ENCODE measurements at places on chromosomes 5 and 9. TPM values are rescaled to one million over a fixed set of nuclear protein-coding genes. Genes with fewer than 3 reads are reported as not detected.

Gene CCL27
- polyA plus RNA-seq, result 0.12 TPM

Gene PCDHA12
- polyA plus RNA-seq, result not detected

Gene CCDC183
- 0.20 TPM for polyA plus RNA-seq

Gene SEMA4D
- 0.50 TPM for polyA plus RNA-seq

Gene FOXD4L3
- polyA plus RNA-seq, result not detected

Gene PCDHA7
- 0.44 TPM for polyA plus RNA-seq

Gene COL5A1
- polyA plus RNA-seq, result 170 TPM

Gene CCDC152
- 0.91 TPM for polyA plus RNA-seq

Gene OR1Q1
- 1.1 TPM for polyA plus RNA-seq

Gene BHMT2
- polyA plus RNA-seq, result 12.4 TPM

Gene SNCB
- polyA plus RNA-seq, result not detected

Gene PLEKHG4B
- 1.4 TPM for polyA plus RNA-seq

Gene PCDHGA4
- polyA plus RNA-seq, result 4.0 TPM

Gene STK32A
- polyA plus RNA-seq, result 1.2 TPM

- peak; percentile 63 for DNase-seq
These were observed 182.8 kb upstream of the TARS1 start for GRCh38 chr5:33257807-33258429.

GRCh38 chr5:135880801-135881200, 14.8 kb downstream of the IL9 start:
- no peak for DNase-seq

DNA sequence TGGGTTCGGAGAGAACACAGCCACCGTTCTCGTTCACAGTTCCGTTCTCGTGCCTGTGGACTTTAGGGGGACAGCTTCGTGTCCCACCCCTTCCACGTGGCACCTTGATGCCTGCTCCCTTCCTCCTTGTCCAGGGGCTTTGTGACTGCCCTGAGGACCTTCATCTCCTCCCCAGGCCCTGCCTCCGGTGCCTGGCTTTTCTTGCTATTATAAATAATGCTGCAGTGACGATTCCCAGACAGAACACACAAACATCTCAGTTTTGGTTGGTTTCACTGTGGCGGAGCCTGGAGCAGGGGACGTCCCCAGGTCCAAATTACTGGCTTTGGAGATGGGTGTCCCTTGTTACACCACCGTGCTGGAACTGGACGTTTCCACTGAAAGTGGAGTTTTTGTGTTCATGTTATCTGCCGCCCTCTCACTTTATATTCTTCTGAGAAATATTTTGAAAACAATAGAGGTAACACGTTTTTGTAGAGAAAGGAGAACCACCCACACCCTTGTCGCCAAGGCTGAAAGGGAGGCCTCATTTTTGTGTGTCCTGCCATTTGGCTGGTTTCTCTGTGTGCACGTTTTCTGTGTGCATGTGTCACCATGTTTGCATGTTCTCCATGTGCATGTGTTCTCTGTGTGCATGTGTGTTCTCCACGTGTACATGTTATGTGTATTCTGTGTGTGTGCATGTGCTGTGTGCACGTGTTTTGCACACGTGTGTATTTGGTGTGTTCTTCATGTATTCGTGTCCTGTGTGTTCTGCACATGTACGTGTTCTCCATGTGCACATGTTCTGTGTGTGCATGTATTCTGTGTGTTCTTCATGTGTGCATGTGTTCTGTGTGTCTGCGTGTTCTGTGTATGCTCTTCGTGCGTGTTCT, 24.2 kb downstream of the WNK2 start:
- DNase-seq, result no peak

- DNase-seq, result no peak
These were observed 88.3 kb downstream of the SNCAIP start for GRCh38 chr5:122400341-122400740.

DNA sequence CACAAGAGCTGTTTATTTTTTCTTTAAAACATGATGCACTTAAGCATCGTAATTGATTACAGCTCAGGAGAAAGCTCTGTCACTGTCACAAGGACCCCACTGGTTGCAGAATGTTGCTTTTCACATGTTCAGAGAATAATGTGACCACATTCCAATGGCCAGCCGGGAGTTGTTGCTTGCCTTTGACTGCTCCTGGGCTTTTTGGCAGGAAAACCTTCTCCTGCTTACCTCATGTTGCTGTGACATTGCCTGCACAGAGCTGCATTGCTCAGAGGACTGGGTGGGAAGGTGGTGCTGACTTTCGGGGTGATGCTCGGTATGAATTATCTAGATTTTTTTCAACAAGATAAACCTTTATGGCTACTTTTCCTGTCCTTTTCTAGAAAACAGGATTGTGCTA, 88.2 kb downstream of the PALM2AKAP2 start:
- no peak for DNase-seq

DNA sequence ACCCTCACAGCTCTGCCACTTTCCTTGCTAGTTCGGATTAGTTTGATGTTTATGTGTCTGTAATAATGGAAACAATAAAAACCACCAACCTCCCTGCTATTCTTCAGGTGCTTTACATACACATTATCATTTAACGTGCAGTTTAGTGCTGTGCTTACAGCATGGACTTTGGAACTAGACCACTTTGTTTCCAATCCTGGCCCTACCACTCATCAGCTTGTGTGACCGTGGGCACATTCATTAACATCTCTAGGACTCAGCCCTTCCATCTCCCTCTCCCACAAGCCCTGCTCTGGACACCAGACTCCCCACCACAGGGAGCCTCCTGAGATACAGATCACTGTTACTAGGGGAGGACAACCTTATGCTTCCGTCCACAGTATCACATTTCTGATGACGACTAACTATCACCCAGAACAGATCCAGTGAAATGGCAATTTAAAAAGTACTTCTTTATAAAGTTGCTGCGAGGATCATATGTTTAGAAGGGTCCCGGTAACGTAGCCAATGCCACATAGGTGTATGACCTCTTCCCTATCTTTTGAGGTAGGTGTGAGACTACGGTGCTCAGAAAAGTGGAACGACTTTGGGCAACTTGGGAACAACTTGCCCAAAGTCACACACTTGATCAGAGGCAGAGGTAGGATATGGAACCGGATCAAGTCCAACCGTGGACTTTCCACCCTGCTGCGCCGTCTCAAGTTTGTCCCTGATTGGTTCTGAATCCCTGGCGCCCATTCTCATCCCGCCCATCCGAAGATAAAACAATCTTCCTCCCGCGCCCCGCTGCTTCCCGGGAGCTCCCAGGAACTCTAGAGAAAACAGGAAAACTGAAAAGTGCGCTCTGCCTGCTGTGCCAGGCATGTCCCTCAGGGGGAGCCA, 132.4 kb upstream of the NIPBL start:
- no peak for DNase-seq

DNA sequence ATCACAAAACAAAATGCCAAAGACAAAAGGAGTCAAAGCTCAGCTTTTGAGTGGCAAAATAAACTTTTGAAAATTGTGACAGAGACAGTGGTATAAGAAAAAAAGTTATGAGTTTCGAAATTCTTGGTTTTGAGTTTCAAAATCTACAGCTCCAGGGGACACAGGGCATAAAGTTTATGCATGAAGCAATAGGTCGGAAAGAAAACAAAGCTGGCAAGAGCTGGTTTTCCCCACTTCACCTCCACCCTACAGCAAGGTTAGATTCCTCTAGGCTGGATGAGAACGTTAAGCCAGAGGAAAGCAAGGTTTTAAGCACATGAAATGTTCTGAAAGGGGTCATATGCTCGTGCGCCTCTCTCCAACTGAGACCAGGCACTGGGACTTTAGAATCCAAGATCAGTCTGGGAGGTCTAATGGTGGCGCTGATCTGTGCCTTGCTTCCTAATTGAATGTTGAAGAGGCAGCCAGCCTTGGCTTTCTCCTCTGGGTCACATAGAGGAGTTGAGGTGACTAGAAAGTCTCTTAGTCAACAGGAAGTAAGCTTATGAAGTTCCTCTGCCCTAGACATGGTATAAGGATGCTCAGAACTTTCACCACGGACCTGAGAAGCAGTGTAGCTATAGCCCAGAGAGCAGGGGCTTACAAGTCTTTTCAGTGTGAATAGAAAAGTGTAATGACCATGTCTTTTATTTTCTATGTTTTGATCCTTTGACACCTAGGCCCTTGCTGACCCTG, 167.7 kb upstream of the DMAC1 start:
- DNase-seq, result no peak

- DNase-seq, result peak; percentile 88
These were observed 594.6 kb upstream of the BRINP1 start for GRCh38 chr9:119963798-119964372.

GRCh38 chr9:126642839-126643238, 29.1 kb downstream of the LMX1B start:
- DNase-seq, result no peak

DNA sequence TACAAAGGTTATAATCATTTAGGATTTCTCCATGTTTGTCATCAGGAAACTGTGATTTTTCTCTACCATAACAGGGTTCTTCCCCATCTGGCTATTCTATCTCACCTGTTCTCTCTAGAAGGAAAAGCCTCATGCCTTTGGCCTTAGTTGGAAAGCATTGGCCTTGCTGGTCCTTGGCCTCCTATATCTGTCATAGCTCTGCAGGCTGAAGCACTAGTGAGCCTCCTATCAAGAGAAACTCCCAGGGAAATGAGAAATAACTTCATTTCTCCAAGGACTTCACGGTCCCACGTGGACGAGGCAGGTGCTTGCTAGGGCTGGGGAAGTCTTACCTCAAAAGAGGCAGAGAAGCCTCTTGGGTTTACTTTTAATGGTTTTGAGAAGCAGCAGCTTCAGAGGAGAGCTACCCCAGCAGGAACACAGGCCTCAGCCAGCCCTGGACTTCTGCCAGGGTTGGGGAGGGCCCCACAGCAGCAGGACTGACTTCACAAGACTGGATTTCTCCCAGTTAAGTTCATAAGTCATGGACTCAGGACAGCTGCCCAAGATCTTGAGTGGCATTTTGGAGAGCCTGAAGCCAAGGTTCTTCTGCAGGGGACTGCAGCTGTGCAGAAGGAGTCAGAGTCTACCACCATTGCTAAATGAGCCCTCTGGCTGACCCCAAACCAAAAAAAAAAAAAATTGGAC, 15.8 kb upstream of the PSAT1 start:
- DNase-seq, result no peak

- no peak for DNase-seq
These were observed 101.1 kb upstream of the MEF2C start for GRCh38 chr5:88984040-88984439.

GRCh38 chr5:175629793-175630192, 28.1 kb upstream of the HRH2 start:
- no peak for DNase-seq

DNA sequence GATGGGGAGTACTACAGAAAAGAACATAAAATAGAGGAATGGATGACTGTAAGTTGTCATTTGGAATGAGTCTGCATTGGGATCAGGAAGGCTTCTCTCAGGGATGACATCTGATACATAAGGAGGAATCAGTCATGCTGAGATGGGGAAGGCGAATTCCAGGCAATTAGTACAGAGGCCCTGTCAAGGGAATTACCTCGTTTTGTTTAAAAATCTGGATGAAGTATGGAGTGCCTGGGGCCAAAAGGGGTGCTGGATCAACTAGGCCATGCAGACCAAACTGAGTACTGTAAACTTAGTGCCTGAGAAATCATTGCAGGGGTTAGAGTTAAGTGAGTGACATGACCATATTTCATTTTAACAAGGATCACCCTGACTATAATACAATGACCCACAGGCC, 30.5 kb downstream of the JAKMIP2 start:
- no peak for DNase-seq

DNA sequence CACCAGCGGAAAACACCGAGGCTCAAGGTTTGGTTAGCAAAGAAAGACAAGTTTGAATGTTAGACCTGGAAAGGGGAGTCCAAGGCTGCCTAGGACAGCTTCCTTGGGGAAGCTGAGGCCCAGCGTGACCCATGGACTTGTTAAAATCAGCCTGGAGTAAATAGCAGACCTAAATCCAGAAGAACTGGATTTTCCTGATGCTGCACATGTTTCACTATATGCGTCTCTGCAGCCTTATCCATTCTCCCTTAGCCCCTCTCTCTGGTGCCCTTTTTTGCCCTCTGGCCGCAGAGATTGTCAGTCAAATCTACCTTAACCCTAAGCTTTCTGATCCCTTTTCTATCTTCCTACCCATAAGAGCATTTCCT, 119.9 kb downstream of the NTRK2 start:
- DNase-seq, result no peak

DNA sequence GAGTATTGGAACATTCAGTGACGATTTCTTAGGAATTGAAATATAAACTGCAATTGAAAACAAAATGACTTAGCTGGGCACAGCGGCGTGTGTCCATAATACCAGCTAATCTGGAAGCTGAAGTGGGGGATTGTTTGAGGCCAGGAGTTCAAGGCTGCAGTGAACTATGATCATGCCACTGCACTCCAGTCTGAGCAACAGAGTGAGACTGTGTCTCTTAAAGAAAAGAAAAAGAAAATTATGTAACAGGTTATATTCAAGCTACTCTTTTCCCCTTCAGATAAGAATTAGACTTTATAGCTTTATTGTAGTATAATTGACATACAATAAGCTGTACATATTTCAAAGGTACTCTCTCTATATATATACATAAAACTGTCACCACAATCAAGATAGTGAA, 6.4 kb downstream of the SLC26A2 start:
- DNase-seq, result no peak

DNA sequence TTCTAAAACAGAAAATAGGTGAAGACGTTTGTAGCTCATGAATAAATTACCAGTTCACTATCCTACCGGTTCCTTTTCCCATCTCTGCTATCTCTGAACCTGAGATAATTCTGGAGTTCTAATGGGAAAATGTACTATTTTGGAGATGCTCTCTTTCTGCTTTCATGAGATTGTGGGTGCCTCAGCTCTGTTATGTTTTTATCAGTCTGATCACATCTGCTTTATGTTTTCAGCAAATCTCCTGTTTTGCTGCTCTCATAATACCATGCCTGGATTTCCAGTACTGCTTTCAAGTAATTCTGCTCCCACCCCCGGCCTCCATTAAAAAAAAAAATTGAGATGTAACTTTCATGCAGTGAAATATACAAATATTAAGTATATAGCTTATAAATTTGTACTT, 9.1 kb upstream of the SUSD1 start:
- DNase-seq, result no peak

- no peak for DNase-seq
These were observed 183.2 kb upstream of the DAB2 start for GRCh38 chr5:39608024-39608423.

GRCh38 chr9:136614967-136615623, 47.6 kb upstream of the EGFL7 start:
- DNase-seq, result no peak

GRCh38 chr5:60277941-60278340, 384.4 kb upstream of the PDE4D start:
- DNase-seq, result no peak

- DNase-seq, result no peak
These were observed 631.2 kb upstream of the CCNG1 start for GRCh38 chr5:162806195-162806594.

- DNase-seq, result no peak
These were observed 31.4 kb upstream of the TTLL11 start for GRCh38 chr9:122124528-122124927.

GRCh38 chr9:99073985-99074901, 30.7 kb upstream of the TGFBR1 start:
- DNase-seq, result no peak
